ENCODE measurements at places on chromosomes 1 and 21.

DNA sequence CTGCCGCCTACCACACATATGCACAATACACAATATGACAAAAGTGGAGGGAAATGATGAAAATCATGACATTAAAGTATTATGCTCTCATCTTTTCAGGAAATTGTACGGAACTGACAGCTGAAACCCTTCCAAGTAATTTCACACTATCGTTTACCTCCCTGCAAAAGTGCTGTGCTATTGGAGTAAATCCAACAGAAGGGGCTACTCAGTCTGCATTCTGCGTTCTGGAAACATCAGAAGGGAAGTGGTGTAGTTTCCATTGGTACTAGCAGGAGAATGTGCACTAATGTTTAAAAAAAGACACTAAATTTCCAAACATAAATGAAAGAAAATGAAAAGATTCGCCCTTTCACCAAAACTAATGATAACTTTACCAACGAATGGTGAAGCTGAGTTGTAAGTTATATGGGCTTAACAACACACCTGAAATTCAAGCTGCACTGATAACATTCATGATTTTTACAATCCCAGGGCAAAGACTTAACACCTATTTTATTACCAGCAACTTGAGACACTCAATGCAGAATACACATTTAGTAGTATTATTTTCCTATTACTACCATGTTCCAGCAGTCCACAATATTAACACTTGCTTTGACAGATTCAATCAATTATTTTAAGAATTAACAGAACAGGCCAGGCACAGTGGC, 3.2 kb downstream of the DENND1B start:
- DNase-seq, result no peak

DNA sequence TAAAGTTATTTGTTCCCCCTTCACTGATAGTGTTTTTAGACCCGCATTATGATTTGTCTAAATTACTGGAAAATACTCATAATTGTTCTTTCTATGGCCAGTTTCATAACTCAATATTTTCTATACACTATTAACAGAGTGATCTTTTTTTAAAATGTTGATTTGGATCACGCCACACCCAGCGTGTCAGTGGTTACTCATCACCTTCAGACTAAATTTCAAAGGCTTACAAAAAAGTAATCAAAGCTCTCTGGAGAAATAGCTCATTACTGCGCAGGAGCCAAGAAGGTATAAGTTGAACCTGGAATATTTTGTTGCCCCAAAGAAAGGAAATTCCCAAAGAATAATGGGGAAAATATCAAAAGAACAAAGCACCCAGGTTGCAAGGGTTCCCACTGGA, 104.9 kb downstream of the EVI5 start:
- no peak for DNase-seq

DNA sequence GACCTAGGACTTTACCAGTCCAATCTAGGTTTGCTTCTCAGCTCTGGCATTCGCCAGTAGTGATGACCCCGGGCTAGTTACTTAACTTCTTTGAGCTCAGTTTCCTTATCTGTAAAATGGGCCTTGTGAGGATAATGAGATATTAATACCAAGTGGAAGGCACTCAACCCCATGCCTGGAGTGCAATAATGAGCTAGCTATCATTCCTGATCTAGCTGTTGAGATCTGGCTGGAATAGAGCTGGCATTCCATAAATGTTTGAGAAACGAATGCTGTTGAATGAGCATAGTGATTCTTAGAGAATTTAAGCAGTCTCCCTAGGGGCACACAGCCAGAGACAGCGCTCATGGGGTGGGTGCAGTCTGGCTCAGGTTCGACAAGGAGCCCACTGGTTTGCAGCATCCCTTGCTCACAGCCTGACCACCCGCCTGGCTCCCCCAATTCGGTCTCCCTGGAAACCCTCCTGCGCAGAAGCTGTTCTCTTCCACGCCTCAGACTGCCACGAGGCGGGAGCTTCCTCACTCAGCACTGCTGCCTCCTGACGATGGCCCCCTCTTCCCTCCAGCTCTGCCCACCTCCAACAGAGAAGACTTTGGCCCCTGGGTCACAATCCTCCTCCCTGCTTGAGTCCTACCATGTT, 32.5 kb downstream of the DHCR24 start:
- no peak for DNase-seq

GRCh38 chr1:162276493-162276892, 100.2 kb downstream of the SPATA46 start:
- no peak for DNase-seq

DNA sequence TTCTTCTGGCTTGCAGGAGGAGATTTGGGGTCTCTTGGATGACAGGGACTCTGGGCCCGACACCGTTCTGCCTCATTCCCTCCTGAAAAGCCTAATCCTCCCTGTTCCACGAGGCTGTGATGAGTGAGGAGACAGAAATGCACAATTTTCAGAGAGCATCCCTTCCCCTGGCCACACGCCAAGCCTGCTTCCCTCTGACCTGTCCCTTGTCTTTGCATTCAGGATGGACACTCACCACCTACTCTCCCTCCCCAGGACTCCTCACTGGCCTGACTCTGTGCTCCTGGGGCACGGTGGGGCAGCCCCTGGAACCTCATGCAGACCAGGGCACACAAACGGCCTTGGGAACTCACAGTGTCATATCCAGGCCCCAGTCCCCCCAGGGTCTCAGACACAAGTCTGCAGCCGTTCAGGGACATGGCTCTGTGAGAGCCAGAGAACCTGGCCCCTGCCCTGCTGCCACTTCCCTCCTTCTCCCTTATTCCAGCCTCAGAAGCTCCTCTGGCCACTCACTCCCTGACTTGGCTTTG, 3.5 kb upstream of the PRAMEF12 start:
- DNase-seq, result no peak

DNA sequence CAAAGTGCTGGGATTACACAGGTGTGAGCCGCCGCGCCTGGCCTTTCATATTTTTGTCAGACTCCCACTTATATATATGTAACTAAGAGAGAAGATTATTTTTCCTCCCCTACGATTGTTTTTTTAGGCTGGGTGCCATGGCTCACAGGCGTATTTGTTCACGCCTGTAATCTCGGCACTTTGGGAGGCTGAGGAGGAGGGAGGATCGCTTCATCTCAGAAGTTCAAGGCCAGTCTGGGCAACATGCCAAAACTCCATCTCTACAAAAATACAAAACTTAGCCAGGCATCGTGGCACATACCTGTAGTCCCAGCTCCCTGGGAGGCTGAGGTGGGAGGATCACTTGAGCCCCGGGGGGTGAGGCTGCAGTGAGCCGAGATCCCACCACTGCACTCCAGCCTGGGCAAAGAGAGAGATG, 23.9 kb upstream of the ITLN2 start:
- no peak for DNase-seq

DNA sequence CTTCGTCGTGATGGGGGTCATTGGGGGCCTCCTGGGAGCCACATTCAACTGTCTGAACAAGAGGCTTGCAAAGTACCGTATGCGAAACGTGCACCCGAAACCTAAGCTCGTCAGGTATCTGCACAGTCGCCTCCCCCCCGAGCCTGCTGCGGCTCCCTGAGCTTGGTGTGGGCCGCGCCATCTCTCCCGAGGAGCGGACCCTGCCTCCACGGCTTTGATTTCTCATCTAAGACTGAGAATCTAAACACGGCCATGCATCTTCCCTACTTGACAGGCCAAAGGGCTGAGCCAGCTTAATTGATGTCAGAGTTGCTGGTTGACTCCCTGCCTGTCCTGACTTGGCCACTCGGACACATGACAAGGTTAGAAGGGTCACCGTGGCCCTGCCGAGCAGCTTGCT, 19.1 kb downstream of the NPPA start:
- no peak for DNase-seq

DNA sequence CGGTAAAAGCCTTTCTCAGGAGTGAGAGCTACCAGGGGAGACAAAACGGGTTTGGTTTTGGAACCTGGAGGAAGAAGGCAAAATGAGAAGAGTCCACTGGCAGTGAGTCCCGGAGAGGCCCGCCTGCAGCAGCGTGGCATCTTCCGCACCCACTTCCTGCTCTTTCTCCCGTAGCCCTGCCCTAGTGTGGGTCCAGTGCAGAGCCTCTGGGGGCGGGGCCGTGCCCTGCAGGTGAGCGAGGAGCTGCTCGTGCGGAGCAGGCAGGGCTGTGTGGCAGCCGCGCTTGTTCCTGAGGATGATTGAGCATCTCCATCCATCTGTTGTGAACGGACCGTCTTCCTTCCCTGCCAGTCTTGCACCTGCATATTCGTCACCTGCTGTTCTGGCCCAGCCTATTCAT, 66.5 kb downstream of the PEX14 start:
- DNase-seq, result no peak

- no peak for DNase-seq
These were observed 156.0 kb downstream of the TOMM20 start for GRCh38 chr1:234972411-234973191.

GRCh38 chr1:93591676-93592550, 89.7 kb downstream of the BCAR3 start:
- no peak for DNase-seq

DNA sequence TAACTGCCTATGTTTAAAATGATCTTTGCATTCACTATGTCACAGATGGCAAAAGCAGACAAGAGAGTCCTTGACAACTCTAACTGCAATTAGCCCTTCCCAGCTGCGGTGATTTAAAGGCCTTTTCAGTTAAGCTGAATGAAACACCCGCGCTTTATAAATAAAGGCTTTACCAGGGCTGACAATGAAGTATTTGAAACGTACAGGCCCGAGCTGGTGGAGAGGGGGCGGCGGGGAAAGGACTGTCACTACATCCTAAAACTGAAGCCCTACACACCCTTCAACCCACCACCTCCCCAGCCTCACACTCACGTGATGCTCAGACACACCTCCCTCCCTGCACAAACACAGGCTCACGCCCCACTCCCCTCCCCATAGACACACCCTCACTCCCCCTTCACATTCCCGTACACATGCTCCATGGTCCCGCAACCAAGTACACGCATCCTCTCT, 45.5 kb downstream of the GRIK3 start:
- DNase-seq, result no peak

- DNase-seq, result no peak
These were observed 8.8 kb upstream of the CLCA4 start for GRCh38 chr1:86537928-86538695.

DNA sequence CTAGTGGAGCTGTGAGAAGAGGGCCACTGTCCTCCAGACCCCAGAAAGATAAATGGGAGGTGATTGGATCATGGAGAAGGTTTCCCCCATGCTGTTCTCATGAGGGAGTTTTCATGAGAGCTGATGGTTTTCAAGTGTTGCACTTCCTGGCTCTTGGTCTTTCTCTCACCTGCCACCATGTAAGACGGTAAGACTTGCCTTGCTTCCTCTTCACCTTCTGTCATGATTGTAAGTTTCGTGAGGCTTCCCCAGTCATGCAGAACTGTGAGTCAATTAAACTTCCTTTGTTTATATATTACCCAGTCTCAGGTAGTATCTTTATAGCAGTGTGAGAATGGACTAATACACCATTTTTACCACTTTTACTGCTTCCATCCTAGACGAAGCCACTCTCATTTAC, 27.6 kb downstream of the GPR88 start:
- DNase-seq, result no peak
